ENCODE measurements at places on chromosomes 1 and 21. TPM values are rescaled to one million over a fixed set of nuclear protein-coding genes. Genes with fewer than 3 reads are reported as not detected.

CFHR3 gene
- total RNA-seq: not detected

RXFP4 gene
- not detected for total RNA-seq

PLXNA2 gene
- 78.9 TPM for total RNA-seq

SPRR1B gene
- not detected for total RNA-seq

PODN gene
- total RNA-seq: 0.65 TPM

CA6 gene
- not detected for total RNA-seq

RPL22 gene
- 106 TPM for total RNA-seq

TRIM67 gene
- total RNA-seq: not detected

TP73 gene
- total RNA-seq: under 0.01 TPM

TBX15 gene
- total RNA-seq: not detected

TMEM51 gene
- 6.5 TPM for total RNA-seq

DIO1 gene
- not detected for total RNA-seq

ZBTB17 gene
- 35.4 TPM for total RNA-seq

CASZ1 gene
- 0.65 TPM for total RNA-seq

ALPL gene
- total RNA-seq: not detected

CA14 gene
- total RNA-seq: not detected

BTBD19 gene
- 8.1 TPM for total RNA-seq

ELF3 gene
- 0.32 TPM for total RNA-seq

OLIG2 gene
- total RNA-seq: not detected

TAS1R3 gene
- under 0.01 TPM for total RNA-seq

OR2T29 gene
- not detected for total RNA-seq

CCDC17 gene
- total RNA-seq: 0.65 TPM

E2F2 gene
- total RNA-seq: 2.0 TPM

CBR3 gene
- total RNA-seq: 11.0 TPM

VWA1 gene
- 1.6 TPM for total RNA-seq

VHLL gene
- not detected for total RNA-seq

H3-3A gene
- 189 TPM for total RNA-seq

MYOM3 gene
- total RNA-seq: 0.30 TPM

TNFAIP8L2 gene
- not detected for total RNA-seq

CACNA1S gene
- not detected for total RNA-seq

CELSR2 gene
- 0.65 TPM for total RNA-seq

GNAT2 gene
- total RNA-seq: not detected

KLHDC9 gene
- total RNA-seq: 2.9 TPM

S100A11 gene
- total RNA-seq: 28.3 TPM

NUAK2 gene
- 0.76 TPM for total RNA-seq

TRIM17 gene
- not detected for total RNA-seq

PROK1 gene
- total RNA-seq: not detected

Data from epithelial cell of umbilical artery (primary cell).